Osteoblast (primary cell): ENCODE measurements at places on chromosomes 2 and 18. TPM values are rescaled to one million over a fixed set of nuclear protein-coding genes. Genes with fewer than 3 reads are reported as not detected.

DNA sequence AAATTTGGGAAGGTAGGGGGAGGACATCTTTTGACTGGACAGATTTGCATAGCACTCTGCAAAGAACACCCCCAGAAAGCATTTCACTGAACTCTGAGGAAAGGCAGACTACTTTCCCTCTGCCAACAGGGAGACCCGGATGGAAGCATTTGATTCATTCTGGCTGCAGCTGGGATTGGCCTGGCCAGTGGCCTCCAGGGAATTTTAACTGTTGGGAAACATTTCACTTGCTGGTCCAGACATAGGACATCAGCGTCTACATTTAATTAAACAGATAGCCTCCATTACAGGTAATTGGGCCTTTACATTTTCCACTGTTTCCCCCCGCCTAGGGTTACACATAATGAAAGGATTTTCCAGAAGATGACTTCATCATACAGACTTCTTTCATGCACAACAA, 92.8 kb downstream of the MARCHF4 start:
- DNase-seq: peak; percentile 81

DNA sequence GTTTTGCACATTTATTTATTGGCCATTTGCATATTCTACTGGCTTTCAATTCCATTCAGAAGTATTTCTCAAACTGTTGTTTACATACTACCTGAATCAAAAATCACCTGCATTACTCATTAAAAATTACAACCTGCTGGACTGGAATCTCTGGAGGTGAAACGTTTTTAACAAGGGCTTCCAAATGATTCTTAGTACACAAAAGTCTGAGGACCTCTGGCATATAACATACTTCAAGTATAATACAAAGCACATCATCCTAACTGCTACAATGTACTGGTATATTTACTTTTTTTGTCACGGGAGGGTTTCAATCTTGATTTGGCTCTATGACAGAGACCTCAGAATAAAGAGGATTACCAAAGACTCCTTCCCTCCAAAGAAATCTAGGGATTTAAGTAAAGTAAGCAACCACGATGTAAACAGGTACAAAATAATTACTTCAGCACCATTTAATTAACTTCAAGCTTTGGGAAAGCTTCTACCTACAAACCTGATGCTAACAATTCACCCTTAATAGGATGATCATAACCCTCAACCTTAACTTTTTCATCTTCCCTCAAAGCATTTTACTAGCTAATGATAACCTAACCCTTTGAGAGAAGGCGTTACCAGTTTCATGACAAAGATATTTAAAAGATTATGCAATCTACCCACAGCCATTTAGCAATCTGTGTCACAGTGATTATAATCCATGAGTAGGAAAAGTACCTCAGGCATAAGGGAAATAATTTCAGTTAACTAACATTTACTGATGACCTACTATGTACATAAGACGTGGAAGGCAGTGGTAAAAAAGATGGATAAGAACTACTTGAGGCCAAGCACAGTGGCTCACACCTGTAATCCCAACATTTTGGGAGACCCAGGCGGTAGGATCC, 24.7 kb downstream of the ATAD2B start:
- peak; percentile 29 for DNase-seq

RGPD5 gene
- total RNA-seq: 28.6 and 29.2 TPM in 2 replicates

HRH4 gene
- total RNA-seq: under 0.01 TPM in 2 replicates

DNA sequence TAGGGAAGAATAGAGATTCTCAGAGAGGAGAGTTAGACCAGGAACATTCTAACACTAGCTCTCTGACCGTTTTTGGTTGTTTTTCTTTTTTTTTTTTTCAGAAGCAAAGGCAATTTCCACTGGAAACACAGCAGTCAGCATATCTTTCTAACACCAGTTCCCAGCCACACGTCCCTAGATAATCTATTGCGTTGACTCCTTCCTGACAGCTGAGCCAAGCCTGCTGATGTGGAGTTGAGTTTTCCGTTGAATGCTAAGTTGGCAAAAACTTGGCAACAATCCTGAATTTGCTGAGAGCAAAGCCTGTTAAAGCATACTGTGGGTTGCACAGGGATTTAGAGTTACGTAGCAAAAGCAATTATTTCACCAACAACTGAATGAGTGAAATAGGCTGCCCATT, 19.3 kb downstream of the GAD1 start:
- DNase-seq: no peak

DNA sequence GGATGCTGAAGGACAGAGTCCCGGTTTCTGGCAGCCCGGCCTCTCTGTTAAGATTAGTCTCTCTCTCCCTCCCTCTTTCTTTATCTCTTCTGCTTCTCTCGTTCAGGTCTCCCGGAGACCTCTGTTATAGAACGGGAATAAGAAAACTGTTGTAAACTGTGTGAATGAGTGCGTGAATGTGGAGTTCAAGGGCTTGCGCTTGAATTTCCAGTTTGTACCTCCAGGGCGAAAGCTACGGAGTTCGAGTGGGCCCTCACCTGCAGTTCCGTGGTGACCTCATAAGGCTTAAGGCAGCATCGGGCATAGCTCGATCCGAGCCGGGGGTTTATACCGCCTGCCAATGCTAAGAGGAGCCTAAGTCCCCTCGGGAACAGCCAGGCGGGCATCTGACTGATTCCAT, 26.4 kb downstream of the SKA1 start:
- DNase-seq: no peak

DNA sequence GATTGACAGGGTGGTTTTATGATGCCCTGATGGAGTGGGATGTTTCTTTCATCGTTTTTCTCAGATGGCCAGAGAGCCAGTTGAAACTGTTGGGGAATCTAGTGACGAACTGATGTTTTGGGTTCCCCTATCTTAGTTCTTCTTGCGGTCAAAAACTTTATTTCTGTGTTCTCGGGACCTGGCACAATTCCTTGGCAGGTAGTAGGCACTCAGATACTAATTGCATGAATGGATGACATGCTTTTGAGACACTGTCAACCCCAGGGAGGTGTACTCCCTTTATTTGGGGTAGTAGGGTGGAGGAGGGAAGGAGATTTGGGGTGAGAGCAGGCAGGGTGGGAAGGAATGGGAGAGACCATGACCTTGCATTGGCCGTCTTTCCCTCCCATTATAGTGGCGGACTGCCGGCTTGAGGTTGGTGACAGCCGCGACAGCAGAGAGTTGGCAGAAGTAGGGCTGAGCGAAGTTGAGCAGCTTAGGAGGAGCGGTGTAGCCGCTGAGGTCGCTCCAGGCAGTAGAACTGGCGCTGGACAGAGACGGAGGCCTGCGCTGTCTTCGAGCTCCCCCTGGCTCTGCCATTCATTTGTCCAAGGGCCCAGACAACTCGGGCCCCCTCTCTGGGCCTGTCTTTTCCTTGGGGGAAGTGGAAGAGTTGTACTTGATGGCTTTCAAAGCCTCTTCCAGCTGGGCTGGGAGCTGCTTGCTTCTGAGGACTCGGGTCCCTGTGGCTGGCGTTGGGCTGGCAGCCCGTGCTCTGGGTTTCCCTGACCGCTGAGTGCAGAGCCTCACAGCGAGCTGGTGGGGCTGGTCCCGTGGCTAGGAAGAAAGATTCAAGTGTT, 2.6 kb downstream of the TET3 start:
- no peak for DNase-seq

LINC00305 gene
- total RNA-seq: not detected in 2 replicates

GRCh38 chr2:40466332-40466906, 14.5 kb upstream of the SLC8A1 start:
- DNase-seq: no peak
